Aorta (tissue), 5 donors: ENCODE measurements at places on chromosomes 1 and 21.

DNA sequence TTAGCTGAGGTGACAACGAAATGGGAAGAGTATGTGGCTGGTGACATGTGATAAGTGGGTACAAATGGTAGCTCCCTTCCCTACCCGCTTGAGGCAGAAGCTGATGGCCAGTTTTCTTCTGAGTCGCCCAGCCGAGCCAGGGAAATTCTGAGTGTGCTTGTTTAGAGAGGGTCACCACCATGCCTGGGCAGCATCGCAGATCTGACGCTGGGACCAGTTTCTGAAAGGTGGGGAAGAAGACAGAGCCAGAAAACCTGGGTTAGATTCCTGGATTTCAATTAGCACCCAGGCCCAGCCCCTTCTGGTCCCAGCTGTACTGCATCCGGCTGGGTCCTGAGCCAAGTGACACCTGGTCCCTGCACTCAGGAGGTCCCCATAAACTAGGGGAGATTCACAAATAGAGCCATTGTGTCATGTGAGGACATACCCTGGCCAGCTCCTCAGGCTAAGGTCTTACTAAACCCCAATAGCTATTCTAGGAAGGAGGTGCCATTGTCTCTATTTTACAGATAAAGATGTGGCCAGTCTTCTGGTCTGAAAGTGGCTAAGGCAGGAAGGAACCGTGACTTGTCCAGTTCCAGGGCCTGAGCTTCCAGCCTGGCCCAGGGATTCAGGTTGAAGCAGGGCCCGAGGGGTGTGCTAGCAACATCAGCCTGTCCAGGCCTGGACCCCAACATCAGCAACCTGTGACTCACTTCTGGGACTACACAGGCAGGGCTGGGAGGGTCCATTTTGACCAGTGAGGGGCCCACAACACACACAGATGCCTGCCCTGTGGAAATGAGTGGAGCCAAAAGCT lies 1.7 kb upstream of the TMEM61 start:
- H3K36me3 ChIP-seq = no peaks in the 10 kb centered on the region
- no peak overlapping the region for H3K27ac ChIP-seq
- no peaks in the 10 kb centered on the region for H3K4me1 ChIP-seq
- DNase-seq = no peak

DNA sequence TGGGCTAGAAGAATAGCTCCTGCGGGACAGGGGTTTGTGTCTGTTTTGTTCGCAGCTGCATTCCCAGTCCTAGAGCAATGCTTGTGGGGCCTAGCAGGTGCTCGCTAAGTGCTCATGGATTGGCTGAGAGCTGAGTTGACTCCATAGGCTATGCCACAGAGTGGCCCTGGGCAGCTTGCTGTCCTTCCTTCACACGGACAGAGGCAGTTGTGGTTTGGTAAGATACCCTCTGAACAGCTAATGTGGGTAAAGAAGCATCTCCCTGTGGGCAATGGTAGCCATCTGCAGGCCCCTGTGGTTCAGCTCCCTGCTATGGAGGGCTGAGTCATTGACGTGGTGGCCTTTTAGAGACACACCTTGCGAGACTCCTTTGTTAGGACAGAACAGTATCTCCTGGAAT lies 23.5 kb upstream of the LBR start:
- H3K4me3 ChIP-seq = no peak overlapping the region
- H3K36me3 ChIP-seq = no peaks in the 10 kb centered on the region
- no peak for DNase-seq
- no peaks in the 10 kb centered on the region for H3K27me3 ChIP-seq

DNA sequence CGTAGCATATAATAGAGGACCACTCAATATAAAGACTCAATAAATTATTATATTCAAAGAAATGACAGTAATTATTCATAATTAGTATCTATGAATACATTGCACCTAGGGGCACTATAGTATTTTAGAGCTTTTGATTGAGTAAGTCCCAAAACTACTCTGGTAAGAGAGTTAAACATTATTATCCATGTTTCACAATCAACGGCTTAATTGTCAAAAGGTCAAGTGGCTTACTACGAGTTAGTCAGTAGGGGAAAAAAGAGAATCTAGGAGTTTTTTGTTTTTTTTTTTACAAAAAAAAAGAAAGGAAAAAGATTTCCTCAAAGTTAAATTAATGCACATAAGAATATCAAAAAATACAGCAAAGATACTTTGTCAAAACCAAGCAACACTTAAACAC lies 20.4 kb upstream of the LAMC1 start:
- no peaks in the 10 kb centered on the region for H3K36me3 ChIP-seq
- H3K27ac ChIP-seq = no peak overlapping the region
- H3K27me3 ChIP-seq = no peaks in the 10 kb centered on the region
- no peak overlapping the region for H3K4me3 ChIP-seq
- DNase-seq = no peak

DNA sequence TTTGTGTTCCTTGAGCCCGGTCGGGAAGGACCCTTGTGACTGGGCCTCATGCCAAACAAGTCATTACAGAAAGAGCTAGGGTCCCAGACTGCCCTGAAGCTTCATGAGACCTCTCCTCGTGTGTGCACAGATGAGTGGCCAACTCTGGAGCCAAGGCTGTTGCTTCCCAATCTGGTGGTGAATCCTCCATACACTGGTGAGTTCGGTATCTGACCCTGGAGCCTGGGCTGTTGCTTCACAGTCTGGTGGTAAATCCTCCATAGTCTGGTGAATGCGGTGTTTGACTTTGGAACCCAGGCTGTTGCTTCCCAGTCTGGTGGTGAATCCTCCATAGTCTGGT lies 737.8 kb downstream of the MATN1 start:
- no peak overlapping the region for H3K4me3 ChIP-seq
- H3K27me3 ChIP-seq = no peaks in the 10 kb centered on the region
- DNase-seq = no peak
- H3K4me1 ChIP-seq = no peaks in the 10 kb centered on the region

- no peak for DNase-seq
- no peak overlapping the region for H3K27ac ChIP-seq
- H3K4me3 ChIP-seq = no peak overlapping the region
- peaks cover 4% of the 10 kb centered on the region for H3K4me1 ChIP-seq
- no peaks in the 10 kb centered on the region for H3K27me3 ChIP-seq
- H3K36me3 ChIP-seq = no peaks in the 10 kb centered on the region
Observed at GRCh38 chr1:19006000-19006399, 49.5 kb upstream of the IFFO2 start.

GRCh38 chr1:66599346-66599745 lies 65.4 kb downstream of the SGIP1 start:
- no peaks in the 10 kb centered on the region for H3K4me1 ChIP-seq
- no peak for DNase-seq
- no peaks in the 10 kb centered on the region for H3K36me3 ChIP-seq
- H3K27me3 ChIP-seq = no peaks in the 10 kb centered on the region
- H3K4me3 ChIP-seq = no peak overlapping the region

GRCh38 chr1:231106347-231106746 lies 55.5 kb upstream of the TRIM67 start:
- no peak overlapping the region for H3K27ac ChIP-seq
- H3K4me3 ChIP-seq = no peak overlapping the region
- DNase-seq = no peak
- H3K36me3 ChIP-seq = no peaks in the 10 kb centered on the region

GRCh38 chr1:25073640-25074270 lies 143.7 kb upstream of the RUNX3 start:
- no peak for DNase-seq
- H3K36me3 ChIP-seq = no peaks in the 10 kb centered on the region
- H3K4me1 ChIP-seq = no peaks in the 10 kb centered on the region
- H3K27ac ChIP-seq = no peak overlapping the region
- no peaks in the 10 kb centered on the region for H3K27me3 ChIP-seq
- no peak overlapping the region for H3K4me3 ChIP-seq

GRCh38 chr1:14791654-14792053 lies 193.2 kb downstream of the KAZN start:
- H3K36me3 ChIP-seq = no peaks in the 10 kb centered on the region
- no peaks in the 10 kb centered on the region for H3K27me3 ChIP-seq
- DNase-seq = no peak

GRCh38 chr1:1968767-1969504 lies 34.6 kb downstream of the CFAP74 start:
- no peak overlapping the region for H3K4me3 ChIP-seq
- H3K27me3 ChIP-seq = no peaks in the 10 kb centered on the region
- no peak overlapping the region for H3K27ac ChIP-seq
- H3K4me1 ChIP-seq = no peaks in the 10 kb centered on the region

GRCh38 chr1:168362991-168363390 lies 82.3 kb downstream of the TBX19 start:
- no peak for DNase-seq
- H3K4me3 ChIP-seq = no peak overlapping the region
- H3K27me3 ChIP-seq = no peaks in the 10 kb centered on the region
- no peak overlapping the region for H3K27ac ChIP-seq

DNA sequence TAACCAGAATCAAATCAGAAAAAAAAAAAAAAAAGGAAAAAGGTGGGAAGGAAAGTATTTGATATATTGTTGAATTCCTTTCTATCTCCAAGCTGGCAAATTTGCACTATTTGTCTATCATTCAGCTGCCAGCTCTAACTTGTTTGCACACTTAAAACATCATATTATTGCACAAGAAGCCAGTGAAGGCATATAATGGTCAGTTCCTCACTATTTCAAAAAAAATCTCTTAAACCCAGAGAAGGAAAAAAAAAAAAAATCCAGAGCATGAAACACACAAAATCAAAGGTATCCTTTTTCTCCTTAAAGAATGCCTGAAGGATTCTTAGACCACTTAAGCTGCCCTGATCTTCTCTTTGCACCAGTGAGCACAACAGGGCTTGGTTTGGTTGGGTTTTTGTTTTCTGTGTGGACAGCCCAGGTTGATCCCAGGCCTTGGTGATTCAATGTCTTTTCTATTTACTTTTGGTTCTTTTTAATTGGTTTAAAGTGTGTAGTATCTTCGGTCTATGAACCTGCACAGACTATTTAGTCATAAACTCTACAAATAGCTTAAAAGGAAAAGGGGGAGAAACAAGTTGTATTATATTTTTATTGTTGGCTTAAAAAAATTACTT lies 40.2 kb downstream of the DUSP10 start:
- H3K27ac ChIP-seq = no peak overlapping the region
- no peaks in the 10 kb centered on the region for H3K27me3 ChIP-seq
- H3K36me3 ChIP-seq = no peaks in the 10 kb centered on the region
- H3K4me3 ChIP-seq = no peak overlapping the region

GRCh38 chr21:43029785-43030184 lies 45.9 kb downstream of the CBS start:
- H3K4me1 ChIP-seq = no peaks in the 10 kb centered on the region
- H3K27me3 ChIP-seq = no peaks in the 10 kb centered on the region
- no peak for DNase-seq
- no peak overlapping the region for H3K27ac ChIP-seq
- H3K36me3 ChIP-seq = no peaks in the 10 kb centered on the region

DNA sequence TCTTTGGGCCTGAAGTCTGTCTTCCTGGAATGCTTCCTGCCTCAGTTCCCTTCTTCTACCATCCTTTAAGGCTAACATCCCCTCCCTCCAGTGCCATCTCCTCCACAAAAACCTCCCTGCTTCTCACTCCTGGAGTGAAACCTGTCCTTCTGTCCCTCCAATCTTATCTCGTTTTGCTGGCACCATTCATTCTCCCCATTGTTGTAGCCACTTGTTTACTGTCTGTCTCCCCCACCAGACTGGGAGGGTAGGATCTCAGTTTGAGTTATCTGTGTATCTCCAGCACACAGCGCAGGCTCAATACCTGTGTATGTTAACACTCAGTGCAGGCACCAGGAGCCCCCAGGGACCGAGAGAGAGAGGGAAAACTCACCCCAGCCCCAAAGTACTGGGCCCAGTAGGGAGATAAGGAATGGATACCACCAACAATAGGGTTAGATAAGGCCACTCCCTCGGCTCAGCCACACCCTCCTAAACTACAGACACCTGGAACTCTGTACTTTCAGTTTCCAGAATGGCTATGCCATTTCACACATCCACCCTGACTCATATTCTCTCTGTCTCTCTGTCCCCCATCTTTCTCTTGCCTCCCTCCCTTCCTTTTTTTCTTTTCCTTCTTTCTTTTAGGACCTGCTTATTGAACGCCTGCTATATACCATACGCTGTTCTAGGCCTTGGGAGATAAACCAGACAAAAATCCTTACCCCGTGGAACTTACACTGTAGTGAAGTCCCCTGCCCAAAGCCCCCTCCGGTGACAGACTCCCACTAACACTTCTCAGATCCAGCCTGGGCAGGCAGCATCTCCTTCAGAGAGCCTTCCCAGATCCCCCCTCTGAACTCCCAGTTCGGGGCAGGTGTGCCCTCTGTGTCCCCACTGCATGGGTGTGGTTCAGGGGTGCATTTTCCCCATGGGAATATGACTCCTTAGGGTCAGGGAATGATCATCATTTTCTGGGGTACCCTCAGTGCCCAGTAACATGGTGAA lies 3.3 kb upstream of the SSBP3 start:
- no peaks in the 10 kb centered on the region for H3K4me1 ChIP-seq
- DNase-seq = no peak
- H3K36me3 ChIP-seq = no peaks in the 10 kb centered on the region
- H3K4me3 ChIP-seq = no peak overlapping the region

DNA sequence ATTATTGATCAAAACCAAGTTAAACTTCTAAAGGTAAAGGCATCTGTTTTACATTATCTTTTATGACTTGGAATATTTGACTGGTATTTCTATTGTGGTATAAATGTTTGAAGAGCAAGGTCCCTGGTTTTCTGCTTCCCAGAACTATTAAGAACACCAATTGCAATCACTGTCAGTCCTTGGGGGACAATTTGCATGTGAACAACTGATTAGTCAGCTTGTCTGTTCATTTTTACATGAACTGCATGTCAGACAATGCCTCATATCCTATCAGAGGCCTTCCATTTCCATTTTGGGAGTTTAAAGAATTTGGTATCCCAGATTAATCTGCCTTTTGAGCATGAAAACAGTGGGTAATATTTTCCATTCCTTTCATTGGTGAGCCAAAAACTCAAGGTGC lies 654.9 kb upstream of the USP24 start:
- no peaks in the 10 kb centered on the region for H3K36me3 ChIP-seq
- peaks cover 3% of the 10 kb centered on the region for H3K4me1 ChIP-seq
- no peak for DNase-seq
- H3K27ac ChIP-seq = no peak overlapping the region

- H3K27ac ChIP-seq = no peak overlapping the region
- H3K27me3 ChIP-seq = no peaks in the 10 kb centered on the region
- no peaks in the 10 kb centered on the region for H3K4me1 ChIP-seq
- H3K4me3 ChIP-seq = no peak overlapping the region
Observed at GRCh38 chr1:6103111-6103853, 57.6 kb downstream of the KCNAB2 start.

- no peak for DNase-seq
- H3K4me1 ChIP-seq = no peaks in the 10 kb centered on the region
- H3K4me3 ChIP-seq = no peak overlapping the region
- no peak overlapping the region for H3K27ac ChIP-seq
Observed at GRCh38 chr1:160882582-160882981, 2.4 kb downstream of the ITLN1 start.
